NCI-H1694 (cell line): ENCODE measurements at places on chromosomes 3 and 15.
A peak's percentile ranks its signal among the peaks of the same experiment; 100 is the strongest.

- DNase-seq, result no peak
Measured at GRCh38 chr3:190517687-190518086, 3.8 kb downstream of the IL1RAP start.

GRCh38 chr15:51227940-51228732, 110.3 kb downstream of the CYP19A1 start:
- no peak for DNase-seq

DNA sequence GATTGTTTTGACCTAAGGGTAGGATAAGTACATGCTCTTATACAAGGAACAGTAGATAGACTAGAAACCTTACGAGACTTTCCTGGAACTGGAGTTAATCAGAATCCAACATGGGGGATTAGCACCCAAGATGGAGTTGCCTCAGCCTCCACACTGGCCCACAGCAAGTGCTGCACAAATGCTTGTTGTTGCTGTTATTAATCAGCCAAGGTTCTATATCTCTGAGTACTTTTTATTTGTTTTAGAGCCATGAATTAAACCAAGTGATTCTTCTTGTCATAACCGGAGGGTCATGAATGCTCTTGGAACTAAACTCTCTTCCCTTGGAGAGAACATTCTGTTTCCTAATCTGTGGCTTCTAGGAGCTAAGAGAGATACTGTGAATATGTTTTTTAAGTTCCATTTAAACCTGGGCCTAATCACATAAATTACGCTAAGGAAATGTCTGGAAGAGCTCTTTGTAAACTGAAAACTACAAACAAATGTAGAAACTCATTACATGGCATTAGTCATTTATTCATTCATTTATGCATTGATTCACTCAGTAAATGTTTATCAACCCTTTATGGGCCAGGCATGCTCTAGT, 5.7 kb upstream of the IL16 start:
- DNase-seq, result no peak

DNA sequence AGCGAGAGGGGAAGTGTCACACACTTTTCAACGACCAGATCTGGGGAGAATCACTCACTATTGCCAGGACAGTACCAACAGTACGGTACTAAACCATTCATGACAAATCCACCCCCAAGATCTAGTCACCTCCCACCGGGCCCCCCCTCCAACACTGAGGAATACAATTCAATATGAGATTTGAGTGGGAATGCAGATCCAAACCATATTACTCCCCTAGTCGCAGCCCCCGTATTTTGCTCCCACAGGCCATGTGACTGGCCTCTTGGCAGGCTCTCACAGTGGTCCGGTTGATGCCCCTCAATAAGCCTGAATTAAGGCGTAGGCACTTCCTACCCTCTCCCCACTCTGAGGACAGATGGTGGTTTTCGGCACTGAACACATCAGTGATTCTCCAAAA, 45.4 kb upstream of the PYDC2 start:
- DNase-seq, result no peak

GRCh38 chr3:139421460-139421859, 32.0 kb upstream of the COPB2 start:
- DNase-seq, result no peak

- DNase-seq, result no peak
Measured at GRCh38 chr3:186988806-186989205, 58.5 kb downstream of the ST6GAL1 start.

- DNase-seq, result peak; percentile 86
Measured at GRCh38 chr15:78618490-78618934, 2.3 kb downstream of the CHRNA3 start.

DNA sequence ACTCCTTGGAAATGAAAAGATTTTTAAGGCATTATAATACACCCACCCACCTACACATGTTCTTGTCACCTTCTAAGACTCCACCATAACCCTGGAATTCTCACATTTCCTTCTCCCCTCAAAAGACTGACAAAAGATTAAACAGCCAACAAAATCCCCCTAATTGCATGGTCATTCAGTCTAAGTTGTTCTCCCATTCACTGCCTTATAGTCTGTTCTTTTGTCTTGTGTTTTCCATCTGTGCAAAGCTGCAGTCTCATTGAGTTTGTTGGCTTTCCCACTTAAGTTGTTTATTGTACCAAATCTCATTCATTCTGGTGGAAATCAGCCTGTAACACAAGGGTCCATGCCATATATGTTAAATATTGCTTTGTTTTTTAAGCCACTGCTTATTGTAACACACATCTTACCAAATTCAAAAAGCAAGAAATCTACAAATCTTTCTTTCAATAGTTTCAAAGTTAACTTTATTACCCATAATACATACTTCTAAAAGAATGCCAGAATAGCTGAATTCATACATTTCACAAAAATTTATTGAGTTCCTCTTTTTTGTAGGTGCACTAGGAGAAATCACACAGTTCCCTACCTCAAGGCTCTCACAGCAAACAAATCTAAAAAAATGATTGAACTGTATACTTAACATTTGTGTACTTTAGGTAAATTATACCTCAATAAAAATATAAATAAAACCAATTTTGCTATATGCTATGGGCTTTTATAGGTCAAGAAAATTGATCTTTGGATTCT, 2.4 kb upstream of the RCN2 start:
- DNase-seq, result no peak

- no peak for DNase-seq
Measured at GRCh38 chr3:49341996-49342395, 2.1 kb upstream of the USP4 start.

GRCh38 chr15:64045774-64046420, 388 bp downstream of the DAPK2 start:
- DNase-seq, result no peak

DNA sequence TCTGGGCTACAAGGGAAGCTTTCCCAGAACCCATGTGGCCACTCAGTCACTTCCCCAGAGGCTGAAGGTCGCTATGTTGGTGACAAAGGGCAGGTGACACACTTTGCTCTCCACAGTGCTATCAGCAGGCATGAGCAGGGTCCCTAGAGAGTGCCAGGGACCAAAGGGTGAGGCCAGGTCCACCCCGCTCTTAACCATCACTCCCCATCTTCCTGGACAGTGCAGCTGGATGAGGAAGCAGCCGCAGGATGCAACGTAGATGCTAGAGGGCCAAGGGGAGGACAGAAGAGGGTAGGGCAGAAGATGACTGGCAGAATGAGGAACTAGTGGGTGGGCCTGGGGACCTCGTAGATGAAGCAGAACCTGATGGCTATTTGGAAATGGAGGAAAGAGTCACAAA, 13.6 kb upstream of the LTF start:
- no peak for DNase-seq

DNA sequence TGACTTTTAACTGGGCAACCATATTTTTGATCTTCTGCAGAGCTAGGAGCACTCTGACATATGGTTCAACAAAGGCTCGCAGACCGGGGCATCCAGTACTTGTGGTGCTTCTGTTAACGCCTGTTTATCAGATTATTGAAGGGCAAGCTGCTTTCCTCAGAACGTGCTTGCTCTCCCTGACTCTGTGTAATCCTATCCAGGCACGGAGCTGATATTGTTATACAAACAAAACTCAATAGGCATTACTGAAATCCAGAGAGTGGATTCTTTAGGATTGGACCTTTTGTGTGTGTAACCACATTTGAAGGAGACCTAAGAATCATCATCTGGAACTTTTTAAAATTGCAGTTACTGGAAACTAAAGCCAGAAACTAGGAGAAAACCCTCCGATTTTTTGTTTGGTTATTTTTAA, 246.5 kb downstream of the PTPRG start:
- peak; percentile 14 for DNase-seq

GRCh38 chr3:81463781-81464180, 297.7 kb downstream of the GBE1 start:
- no peak for DNase-seq

- no peak for DNase-seq
Measured at GRCh38 chr15:68888419-68888818, 41.9 kb upstream of the SPESP1 start.

DNA sequence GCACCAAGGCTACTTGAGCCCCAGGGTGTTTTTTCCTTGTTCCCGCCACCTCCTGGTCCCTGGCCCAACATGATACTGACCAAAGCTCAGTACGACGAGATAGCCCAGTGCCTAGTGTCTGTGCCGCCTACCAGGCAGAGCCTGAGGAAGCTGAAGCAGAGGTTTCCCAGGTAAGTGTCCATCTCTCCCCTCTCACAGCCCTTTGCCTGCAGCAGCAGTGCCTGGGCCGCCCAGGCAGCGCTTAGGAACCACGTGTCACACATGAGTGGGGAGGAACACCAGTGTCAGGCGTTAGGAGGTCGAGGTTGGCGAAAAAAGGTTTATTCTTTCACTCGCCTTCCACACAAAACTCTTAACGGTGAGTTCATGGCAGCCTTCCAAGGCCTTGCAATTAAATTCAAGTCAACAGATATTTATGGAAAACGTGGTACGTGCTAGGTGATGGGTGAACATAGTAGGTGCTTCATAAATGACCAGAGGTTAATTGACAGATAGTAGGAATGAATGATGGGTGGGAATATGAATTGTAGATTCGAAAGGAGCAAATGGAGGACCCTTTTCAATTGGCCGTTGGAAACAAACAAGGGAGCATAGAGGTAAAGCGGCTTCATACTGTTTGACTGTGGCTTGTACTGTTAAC, 486 bp downstream of the CDIN1 start:
- no peak for DNase-seq

DNA sequence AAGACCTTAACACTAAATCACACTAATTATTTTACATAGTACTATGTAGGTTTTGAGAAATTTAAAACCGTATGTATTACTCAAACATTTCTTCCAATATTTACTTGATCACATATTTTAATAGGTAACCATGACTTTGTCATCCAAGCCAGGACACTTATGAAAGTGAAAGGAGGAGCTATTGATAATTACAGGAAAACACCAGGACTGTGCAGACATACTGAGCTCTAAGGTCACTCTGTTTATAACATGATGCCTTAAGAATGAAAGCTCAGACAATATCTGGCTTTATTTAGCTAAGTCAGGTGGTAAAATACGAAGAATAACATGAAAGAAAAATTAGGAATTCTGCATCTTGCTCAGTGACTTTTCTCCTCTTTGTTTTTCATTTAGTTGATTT, 216.0 kb upstream of the NANOGP8 start:
- no peak for DNase-seq

DNA sequence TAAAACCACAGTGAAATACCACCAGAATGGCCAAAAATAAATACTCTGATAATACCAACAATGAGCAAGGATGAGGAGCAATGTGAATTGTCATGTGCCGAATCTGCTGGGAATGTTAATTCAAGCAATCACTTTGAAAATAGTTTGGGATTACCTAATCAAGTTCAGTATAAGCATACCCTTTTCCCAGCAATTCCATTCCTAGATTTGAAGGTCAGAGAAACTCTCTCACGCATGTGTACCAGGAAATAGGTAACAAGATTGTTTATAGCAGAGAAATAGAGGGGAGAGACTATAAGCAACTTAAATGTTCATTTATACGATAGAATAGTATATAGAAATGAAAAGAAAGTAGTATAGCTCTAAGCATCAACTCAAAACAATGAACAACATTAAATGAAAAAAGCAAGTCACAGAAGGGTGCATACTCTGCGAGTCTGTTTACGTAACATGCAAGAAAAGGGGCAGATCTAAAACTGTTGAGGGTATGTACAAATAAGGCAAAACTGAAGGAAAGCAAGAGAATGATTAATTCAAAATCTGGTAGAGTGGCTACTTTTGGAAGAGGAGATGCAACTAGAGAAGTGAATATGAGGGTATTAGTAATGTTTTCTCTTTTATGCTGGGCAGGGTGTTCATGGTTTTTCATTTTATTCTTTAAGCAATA, 27.4 kb downstream of the TMOD3 start:
- no peak for DNase-seq

GRCh38 chr15:81292523-81293001, 31.4 kb downstream of the STARD5 start:
- no peak for DNase-seq

- no peak for DNase-seq
Measured at GRCh38 chr3:16975083-16975482, 90.3 kb downstream of the PLCL2 start.

DNA sequence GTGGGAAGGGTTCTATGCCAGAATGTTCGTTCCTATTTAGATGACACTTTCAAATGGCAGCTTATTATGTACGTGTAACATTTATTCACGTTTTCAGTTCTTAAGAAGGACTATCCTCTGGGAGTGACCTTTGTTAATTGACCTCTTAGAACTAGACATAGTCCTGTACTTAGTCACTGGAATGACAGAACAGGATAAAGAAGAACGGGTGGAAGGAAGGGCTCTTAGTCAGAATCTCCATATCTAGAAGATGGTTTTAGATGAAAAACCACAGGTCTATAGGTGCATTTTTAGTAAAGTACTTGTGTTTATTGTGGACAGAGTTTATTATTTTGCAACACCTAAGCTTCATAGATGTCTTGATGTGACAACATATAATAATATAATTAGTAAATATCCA, 6.5 kb downstream of the METTL6 start:
- DNase-seq, result no peak

GRCh38 chr3:188914552-188914951, 257.2 kb upstream of the TPRG1 start:
- no peak for DNase-seq

GRCh38 chr3:64437131-64437530, 211.9 kb upstream of the PRICKLE2 start:
- no peak for DNase-seq

- no peak for DNase-seq
Measured at GRCh38 chr3:72960812-72961518, 35.6 kb upstream of the PPP4R2 start.

DNA sequence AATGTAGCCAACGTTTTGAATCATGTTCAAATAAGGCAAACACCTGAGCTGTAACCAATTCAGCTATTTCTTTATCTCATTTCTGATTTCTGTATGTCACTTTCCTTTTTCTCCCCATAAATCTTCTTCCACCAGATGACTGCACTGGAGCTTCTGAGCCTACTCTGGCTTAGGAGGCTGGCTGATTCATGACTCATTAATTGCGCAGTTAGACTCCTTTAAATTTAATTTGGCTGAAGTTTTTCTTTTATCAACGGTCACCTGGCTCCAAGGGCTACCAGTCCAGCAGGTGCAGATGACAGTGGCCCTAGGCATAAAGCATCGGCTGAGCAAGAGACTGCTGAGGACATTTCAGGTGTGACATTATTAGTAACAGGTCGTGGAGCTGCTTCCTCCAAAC, 39.6 kb upstream of the ITGA11 start:
- DNase-seq, result no peak

- DNase-seq, result no peak
Measured at GRCh38 chr3:15623535-15624440, 22.2 kb downstream of the BTD start.

DNA sequence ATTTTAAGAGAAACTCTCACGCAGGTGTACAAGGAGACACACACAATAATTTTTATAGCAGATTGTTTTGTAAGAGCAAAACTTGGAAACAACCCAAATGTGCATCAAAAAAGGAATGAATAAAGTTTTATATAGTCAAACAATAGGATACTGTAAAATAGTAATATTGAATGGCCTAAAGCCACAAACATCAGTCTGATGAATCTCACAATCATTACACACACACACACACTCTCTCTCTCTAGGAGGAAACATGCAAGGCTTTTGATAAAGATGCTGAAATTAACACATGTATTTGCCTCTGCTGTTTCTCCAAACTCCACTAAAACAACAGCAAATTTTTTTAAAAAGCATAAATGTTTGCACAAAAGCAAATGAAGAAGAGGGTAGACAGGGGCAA, 37.3 kb downstream of the ADIPOQ start:
- DNase-seq, result no peak
